NCI-H1417 treated with DMSO at 0.1 percent for 48 hours (cell line): ENCODE measurements at places on chromosomes 13 and 19.

DNA sequence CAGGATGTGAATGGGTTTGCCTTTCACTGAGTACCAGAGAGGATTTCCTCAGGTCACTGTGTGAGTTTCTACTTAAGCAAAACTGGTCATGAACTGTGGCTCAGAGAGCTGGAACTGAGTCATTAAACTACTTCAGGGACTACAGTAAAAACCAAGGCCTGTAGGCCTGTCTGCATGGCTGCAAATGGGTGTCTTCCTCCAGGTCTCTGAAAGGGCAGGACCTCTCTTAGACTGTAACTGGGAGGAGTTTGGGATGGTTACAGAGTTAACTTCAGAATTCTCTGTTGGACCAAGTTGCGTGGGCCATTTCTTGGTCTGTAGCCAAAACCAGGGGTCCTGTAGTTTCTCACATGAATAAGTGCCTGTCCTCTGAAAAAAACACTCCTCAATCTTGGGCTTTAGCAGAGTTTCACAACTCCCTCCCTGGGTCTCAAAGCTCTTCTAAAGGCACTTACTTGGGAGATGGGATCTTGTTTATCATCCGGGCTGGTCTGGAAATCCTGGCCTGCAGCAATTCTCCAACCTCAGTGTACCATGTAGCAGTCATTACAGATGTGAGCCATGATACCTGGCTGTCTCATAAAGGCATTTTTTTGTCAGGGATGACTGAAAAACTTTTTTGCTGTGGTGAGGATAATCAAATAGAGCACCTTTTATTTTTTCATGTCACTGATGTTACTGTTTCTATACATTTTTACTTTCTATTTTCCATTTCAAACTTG is 19.7 kb downstream of the ZNF714 start:
- DNase-seq, result no peak

GRCh38 chr19:10548746-10549276 is 5.1 kb downstream of the ATG4D start:
- no peak for DNase-seq

DNA sequence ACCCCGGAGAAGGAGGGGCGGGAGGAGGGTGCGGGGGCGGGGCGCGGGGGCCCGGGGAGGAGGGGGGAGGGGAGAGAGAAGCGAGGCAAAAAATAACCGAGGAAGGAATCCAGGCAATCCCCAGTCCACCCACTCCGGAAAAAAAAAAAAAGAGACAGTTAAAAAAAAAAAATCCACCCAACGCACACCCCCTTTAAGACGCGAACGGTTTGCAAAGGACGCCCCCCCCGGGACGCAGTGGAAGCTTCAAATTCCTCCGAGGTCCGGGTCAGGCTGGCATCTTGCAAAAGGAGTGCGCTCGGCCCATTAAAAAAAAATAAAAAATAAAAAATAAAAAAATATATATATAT is at the start of gene CACNA1A:
CACNA1A (minus strand) TSS at position 9 of the 350 bp plus-strand sequence. CDS start 255 bp downstream, outside the sequence.
- no peak for DNase-seq

GRCh38 chr19:2578901-2579677 is 103.2 kb downstream of the GADD45B start:
- DNase-seq, result peak; percentile 33

- DNase-seq, result no peak
Observed at GRCh38 chr19:10620786-10621185, 4.6 kb upstream of the SLC44A2 start.

DNA sequence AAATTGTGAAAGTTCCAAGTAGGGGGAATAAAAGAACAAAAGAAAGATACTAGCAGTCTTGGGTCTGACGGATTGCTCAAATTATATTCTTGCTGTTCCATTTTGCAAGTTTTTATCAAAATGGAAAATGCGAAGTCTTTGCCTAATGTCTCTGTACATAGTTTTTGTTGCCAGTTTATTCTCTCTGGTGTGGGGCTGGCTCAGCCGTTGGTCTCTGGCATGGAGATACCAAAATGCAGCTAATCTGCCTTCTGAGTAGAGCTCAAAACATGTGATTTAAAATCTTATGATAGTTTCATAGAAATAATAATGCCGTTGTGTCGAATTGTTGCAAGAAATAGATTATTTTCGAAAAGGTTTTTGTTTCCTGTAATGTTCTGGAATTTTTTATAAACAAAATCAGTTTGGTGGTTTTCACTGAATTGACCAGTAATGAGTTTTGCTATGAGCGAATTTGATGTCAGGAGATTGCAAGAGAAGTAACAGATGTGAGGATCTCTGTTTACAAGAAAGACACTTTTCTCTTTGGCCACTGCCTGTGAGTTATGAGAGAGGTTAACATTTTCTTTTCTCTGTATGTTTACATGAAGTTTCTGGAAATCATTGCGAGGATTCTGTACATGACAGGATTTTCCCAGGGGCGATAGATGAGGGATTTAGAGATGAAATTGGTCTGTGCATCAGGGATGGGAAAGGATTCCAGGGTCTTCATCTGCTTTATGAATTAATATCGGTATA is 147.0 kb downstream of the DCT start:
- no peak for DNase-seq

DNA sequence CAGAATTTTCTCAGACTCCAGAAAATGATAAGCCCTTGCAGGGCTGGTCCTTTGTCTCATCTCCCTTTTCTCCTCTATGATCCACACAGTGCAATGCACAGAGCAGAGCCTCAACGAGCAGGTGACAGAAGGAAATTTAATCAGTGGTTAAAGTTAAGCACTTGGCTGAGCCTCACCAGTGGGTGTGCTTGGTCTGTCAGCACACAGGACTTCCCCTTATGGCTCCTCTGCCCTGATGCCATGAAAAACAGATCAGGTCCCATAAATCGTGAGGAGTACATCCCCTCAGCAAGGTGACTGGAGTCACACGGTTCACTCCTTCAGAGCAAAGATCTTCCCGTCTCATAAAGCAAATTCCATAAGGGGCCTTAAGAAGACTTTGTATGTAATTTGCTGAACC is 818.2 kb downstream of the UQCRFS1 start:
- DNase-seq, result no peak

DNA sequence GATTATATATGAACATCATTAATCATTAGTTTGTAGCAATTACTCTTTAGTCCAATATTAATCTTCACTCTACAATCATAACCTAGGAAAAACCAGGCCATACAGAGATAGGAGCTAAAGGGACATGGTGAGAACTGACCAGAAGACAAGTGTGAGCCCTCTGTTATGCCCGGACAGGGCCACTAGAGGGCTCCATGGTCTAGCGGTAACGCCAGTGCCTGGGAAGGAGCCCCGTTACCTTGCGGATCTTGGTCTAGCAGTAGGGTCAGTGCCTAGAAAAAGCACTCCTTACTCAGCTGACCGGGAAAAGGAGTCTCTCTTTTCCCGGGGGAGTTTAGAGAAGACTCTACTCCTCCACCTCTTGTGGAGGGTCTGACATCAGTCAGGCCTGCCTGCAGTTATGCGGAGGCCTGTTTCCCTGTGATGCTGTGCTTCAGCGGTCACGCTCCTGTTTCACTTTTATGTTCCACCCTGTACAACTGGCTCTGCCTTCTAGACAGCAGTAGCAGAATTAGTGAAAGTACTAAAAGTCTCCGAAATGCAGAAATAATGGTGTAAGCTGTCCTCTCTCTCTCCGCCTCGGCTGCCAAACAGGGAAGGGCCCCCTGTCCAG is 13.8 kb downstream of the OR7D4 start:
- peak; percentile 3 for DNase-seq

GRCh38 chr13:90910018-90910639 is 437.4 kb upstream of the MIR17HG start:
- no peak for DNase-seq

- DNase-seq, result no peak
Observed at GRCh38 chr13:38637576-38637975, 49.3 kb upstream of the FREM2 start.

DNA sequence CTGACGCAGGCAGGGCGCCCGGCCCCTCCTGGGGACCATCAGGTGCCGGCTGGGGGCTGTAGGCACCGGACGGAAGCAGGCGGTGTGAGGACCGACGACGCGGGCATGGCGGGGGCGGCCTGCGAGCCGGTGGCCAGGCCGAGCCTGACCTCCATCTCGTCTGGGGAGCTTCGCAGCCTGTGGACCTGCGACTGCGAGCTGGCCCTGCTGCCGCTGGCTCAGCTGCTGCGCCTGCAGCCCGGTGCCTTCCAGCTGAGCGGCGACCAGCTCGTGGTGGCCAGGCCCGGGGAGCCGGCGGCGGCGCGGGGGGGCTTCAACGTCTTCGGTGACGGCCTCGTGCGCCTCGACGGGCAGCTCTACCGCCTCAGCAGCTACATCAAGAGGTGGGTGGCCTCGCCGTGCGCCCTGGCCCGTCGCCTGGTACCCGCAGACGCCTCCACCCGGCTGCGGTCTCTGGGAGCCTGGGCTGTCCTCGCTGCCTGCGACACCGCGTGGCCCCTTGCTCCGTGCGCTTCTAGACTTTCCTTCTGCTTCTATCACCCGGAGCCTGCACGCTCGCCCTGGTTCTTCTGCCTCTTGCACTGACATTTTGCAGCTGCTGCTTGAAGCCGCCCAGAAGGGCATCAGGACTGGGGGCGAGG is 460 bp downstream of the MEDAG start:
- no peak for DNase-seq

GRCh38 chr19:46492841-46493235 is 2.8 kb downstream of the PNMA8B start:
- DNase-seq, result no peak

DNA sequence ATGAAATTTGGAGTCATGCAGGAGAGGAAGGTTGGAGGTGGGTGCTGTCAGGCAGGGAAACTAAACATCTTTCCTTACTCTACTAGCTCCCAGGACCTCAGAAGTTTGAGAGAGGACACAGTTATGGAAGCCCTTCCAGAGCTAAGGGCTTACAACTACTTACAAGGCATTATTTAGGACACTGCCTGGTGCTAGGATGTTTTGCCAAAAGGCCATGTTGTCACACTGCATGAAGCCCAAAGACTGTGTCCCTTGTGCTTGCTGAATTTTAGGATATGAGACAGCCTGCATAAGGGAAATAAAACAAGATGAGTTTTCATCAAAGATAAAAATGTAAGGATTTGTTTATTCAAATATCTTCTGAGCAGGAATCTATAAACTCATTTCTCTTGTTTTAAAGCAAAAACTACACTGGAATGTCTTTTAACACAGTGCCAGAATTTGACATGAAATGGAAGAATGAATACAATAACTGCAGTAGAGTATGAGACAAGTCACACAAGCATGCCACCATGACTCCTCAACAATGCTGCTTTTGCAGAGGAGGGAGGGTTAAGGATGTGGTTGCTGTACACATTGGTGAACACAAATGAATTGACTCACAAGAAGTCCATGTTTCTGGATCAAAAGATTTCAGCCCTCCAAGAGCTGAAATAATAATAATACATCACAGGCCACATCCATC is 258.4 kb downstream of the SPRY2 start:
- no peak for DNase-seq

- DNase-seq, result no peak
Observed at GRCh38 chr19:6271721-6272410, 7.9 kb downstream of the MLLT1 start.

DNA sequence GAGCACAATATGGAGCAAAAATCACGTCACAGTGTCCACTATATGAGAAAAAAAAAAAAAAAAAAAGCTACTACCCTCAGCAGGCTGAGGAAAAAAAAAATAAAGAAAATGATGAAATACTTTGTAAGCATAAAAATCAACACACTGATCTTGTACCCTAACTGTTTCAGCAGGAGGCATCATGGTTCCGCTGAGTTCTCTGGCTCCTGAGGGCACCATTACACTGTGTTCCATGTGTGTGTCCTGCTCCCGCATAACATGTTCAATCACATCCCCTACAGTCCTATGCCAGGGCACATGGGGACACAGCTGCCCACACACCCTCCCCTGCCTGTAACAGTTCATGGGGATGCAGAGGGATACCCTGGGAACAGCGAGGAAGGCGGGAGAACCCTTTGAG is 33.5 kb downstream of the DOCK9 start:
- DNase-seq, result no peak
